ENCODE measurements at places on chromosomes 6 and 20.

- H3K27me3 ChIP-seq: no peaks in the 10 kb centered on the region
- peak within 1 kb of the TSS; percentile 73 for H3K4me3 ChIP-seq
These were observed at the start of gene ULBP3 for GRCh38 chr6:150068720-150069648. Gene ULBP3 (minus strand): TSS chr6:150069121. CDS start chr6:150069066, 55 bp downstream.

- no peak overlapping the region for H3K27ac ChIP-seq
- H3K27me3 ChIP-seq: no peaks in the 10 kb centered on the region
- no peak overlapping the region for H3K4me3 ChIP-seq
- no peak for DNase-seq
- peaks cover 4% of the 10 kb centered on the region for H3K4me1 ChIP-seq
These were observed 10.4 kb downstream of the SRXN1 start for GRCh38 chr20:642398-643174.

- DNase-seq: no peak
- H3K27me3 ChIP-seq: no peaks in the 10 kb centered on the region
- no peak overlapping the region for H3K27ac ChIP-seq
- H3K36me3 ChIP-seq: no peaks in the 10 kb centered on the region
- no peaks in the 10 kb centered on the region for H3K4me1 ChIP-seq
- no peak overlapping the region for H3K4me3 ChIP-seq
These were observed 13.8 kb downstream of the PHACTR3 start for GRCh38 chr20:59618131-59618530.

DNA sequence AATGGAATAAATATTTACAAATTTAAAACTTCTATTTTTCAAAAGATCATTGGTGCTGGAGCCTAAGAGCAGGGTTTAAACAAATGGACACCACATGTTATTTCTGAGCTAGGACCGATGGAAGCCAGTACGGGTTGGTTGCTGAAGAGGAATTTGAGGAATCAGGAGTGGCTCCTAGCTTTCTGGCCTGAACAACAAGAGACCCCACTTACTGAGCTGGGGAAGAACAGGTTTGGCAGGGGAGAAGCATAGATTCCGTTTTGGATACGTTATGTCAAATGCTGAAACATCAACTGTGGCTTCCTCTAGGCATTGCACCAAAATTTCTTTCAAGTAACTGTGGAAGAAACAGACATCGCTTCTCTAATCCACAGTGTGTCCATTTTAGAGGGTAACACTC is 6.7 kb downstream of the WDR27 start:
- H3K27me3 ChIP-seq: no peaks in the 10 kb centered on the region
- no peaks in the 10 kb centered on the region for H3K36me3 ChIP-seq
- no peaks in the 10 kb centered on the region for H3K4me1 ChIP-seq
- no peak overlapping the region for H3K27ac ChIP-seq
- no peak overlapping the region for H3K4me3 ChIP-seq
- no peak for DNase-seq

GRCh38 chr6:169289257-169289618 is 35.6 kb upstream of the THBS2 start:
- H3K36me3 ChIP-seq: no peaks in the 10 kb centered on the region
- no peak overlapping the region for H3K4me3 ChIP-seq
- peaks cover 3% of the 10 kb centered on the region for H3K4me1 ChIP-seq
- no peak for DNase-seq
- no peaks in the 10 kb centered on the region for H3K27me3 ChIP-seq

DNA sequence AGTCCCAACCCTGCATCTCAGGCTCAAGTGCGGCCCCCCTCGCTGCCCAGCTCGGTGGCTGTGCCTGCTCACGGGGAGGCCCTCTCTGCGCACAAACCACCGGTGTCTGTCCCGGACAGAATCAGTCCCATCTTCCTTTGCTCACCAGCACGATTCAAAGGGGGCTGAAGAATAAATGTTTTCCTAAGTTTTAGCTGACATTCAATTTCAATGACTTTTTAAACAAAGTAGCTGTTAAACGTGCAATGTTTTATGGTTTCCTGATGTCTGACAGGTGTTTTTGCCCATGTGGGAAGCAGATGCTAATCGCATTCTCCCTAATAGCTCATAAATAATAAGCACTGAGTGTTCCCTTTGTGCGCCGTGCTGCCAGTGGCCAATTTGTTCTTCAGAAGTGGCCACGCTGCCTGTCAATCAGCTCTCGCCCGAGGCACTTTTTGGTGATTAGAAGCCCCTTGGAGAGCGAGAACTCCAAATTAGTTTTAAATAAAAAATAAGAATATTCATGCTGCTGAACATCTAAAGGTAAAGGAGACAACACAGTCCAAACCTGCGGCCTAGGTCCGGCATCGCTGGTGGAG is 26.3 kb downstream of the BHLHE23 start:
- no peaks in the 10 kb centered on the region for H3K27me3 ChIP-seq
- peaks cover 16% of the 10 kb centered on the region for H3K4me1 ChIP-seq
- no peak for DNase-seq
- no peaks in the 10 kb centered on the region for H3K36me3 ChIP-seq

- peaks cover 30% of the 10 kb centered on the region for H3K36me3 ChIP-seq
- H3K27ac ChIP-seq: peak overlapping the region; percentile 84
- no peaks in the 10 kb centered on the region for H3K27me3 ChIP-seq
These were observed 916 bp downstream of the TRIM27 start for GRCh38 chr6:28922821-28923317.

GRCh38 chr6:132011582-132011981 is 60.4 kb upstream of the CCN2 start:
- no peak for DNase-seq
- H3K27ac ChIP-seq: no peak overlapping the region
- no peaks in the 10 kb centered on the region for H3K36me3 ChIP-seq
- H3K27me3 ChIP-seq: peaks cover 1% of the 10 kb centered on the region
- no peak overlapping the region for H3K4me3 ChIP-seq

GRCh38 chr20:29443819-29444218 is 1813.6 kb upstream of the DEFB115 start:
- no peak overlapping the region for H3K27ac ChIP-seq
- no peaks in the 10 kb centered on the region for H3K27me3 ChIP-seq
- no peak overlapping the region for H3K4me3 ChIP-seq
- no peaks in the 10 kb centered on the region for H3K36me3 ChIP-seq
- H3K4me1 ChIP-seq: no peaks in the 10 kb centered on the region
- DNase-seq: no peak

DNA sequence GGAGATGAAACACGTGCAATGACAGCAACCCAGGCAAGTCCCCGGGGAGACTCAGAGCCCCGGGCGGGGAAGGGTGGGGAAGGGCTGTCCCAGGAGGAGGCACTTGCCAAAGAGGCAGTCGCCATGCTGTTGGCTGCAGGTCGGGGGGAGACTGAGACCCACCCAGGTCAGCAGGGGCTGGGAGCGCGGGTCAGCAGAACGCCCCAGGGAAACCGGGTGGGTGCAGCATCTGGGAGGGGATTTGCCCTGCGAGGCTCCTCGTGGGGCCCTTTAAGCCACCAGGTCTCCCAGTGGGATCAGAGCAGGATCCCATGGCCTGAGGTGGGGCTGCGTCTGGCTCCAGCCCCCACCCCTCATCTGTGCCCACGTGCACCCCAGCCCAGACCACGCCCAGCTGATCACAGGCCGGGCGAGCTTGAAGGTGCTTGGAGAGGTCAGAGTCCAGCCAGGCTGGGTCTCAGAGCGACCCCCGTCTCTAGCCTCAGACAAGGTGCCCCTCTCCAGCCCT is 65.5 kb downstream of the YTHDF1 start:
- no peak overlapping the region for H3K4me3 ChIP-seq
- H3K27me3 ChIP-seq: no peaks in the 10 kb centered on the region
- no peaks in the 10 kb centered on the region for H3K36me3 ChIP-seq

- no peak overlapping the region for H3K4me3 ChIP-seq
- H3K36me3 ChIP-seq: no peaks in the 10 kb centered on the region
- no peak overlapping the region for H3K27ac ChIP-seq
- H3K4me1 ChIP-seq: peaks cover 33% of the 10 kb centered on the region
- DNase-seq: no peak
- H3K27me3 ChIP-seq: no peaks in the 10 kb centered on the region
These were observed 99.7 kb downstream of the EYA2 start for GRCh38 chr20:46994341-46994740.

- H3K36me3 ChIP-seq: no peaks in the 10 kb centered on the region
- H3K27me3 ChIP-seq: no peaks in the 10 kb centered on the region
- no peaks in the 10 kb centered on the region for H3K4me1 ChIP-seq
These were observed 204.5 kb downstream of the PREX1 start for GRCh38 chr20:48623176-48623905.

GRCh38 chr6:45477790-45478189 is 100.1 kb upstream of the SUPT3H start:
- H3K27ac ChIP-seq: no peak overlapping the region
- H3K27me3 ChIP-seq: no peaks in the 10 kb centered on the region
- no peak for DNase-seq
- no peaks in the 10 kb centered on the region for H3K4me1 ChIP-seq

GRCh38 chr6:29603456-29603855 is 18.5 kb downstream of the OR2H2 start:
- peaks cover 93% of the 10 kb centered on the region for H3K36me3 ChIP-seq
- no peaks in the 10 kb centered on the region for H3K27me3 ChIP-seq
- DNase-seq: no peak
- H3K27ac ChIP-seq: no peak overlapping the region

- no peak overlapping the region for H3K4me3 ChIP-seq
- no peaks in the 10 kb centered on the region for H3K36me3 ChIP-seq
- DNase-seq: no peak
- no peaks in the 10 kb centered on the region for H3K4me1 ChIP-seq
- no peak overlapping the region for H3K27ac ChIP-seq
These were observed 13.7 kb upstream of the CDC5L start for GRCh38 chr6:44373787-44374186.

DNA sequence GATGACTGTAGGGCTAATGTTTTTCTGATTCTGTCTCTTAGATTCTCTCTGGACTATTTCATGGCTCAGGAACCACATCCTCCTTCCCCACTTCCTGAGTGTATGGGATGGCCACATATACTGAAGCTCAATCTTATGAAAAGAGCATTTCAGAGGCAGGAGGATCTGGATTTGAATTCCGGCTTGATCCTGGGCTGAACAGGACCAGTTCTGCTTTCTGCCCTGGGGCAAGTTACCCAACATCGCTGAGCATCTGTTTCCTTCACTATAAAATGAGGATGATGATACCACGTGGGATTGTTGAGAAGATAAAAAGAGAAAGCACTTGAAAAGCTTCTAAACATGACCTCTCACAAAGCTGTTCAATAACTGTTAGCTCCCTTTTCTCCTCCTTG is 168.4 kb upstream of the TNFAIP3 start:
- no peaks in the 10 kb centered on the region for H3K4me1 ChIP-seq
- DNase-seq: no peak
- no peak overlapping the region for H3K4me3 ChIP-seq

DNA sequence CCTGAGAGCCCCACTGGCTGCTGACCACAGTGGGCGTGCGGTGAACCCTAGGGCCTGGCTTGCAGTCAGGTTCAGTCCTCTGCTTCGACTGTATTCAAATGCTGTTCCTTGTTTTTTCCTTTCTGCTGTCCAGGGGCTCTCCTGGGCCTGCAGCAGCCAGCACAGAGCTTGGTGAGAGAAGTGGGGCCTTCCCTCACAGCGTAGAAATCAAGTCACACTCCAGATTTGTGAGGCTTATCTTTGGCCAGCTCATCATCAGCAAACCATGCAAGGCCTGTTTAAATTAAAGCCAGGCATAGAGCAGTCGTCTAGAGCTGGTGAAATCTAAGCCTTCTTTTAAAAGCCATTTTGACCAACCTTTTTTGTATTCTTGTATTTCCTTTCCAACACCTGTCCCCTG is 8.4 kb downstream of the FAM120B start:
- no peak overlapping the region for H3K4me3 ChIP-seq
- no peaks in the 10 kb centered on the region for H3K27me3 ChIP-seq
- no peaks in the 10 kb centered on the region for H3K36me3 ChIP-seq

DNA sequence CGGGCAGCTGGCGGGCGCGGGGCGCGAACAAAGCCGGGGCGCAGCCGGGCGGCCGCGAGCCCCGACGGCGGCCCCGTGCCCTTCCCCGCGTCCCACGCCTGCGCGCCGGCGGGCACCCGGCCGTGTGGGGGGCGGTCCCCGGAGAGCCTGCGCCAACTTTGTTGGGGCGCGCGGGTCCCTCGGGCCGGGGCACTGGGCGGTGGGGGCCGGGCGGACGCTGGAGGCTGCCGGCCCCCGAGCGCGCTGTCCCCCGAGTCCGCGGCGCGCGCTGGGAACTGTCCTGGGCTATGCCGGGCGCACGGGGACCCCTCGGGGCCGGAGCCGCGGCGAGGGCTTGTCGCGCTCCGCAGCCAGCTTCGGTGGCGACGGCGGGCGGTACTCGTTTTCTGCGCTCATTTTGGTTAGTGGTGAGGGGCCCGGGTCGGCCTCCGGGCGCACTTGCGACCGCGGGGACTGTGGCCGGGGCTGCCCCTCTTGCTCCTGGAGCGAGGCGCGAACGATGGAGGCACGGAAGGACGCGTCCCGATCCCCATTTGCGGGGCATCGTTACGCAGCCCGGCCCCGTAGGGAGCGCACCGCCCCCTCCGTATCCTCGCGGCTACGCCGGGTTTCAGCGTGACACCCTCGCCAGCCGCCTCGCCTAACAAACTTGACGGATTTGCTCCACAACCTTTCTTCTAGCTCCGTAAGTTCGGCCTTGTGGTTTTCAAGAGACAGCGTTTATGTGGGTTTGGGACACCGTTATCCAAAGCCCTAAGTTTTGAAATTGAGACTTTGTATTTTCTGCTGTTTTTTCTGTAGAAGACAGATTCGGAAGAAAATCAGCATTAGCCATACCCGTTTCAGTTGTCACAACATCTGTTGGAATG is 622 bp downstream of the SS18L1 start:
- peaks cover 23% of the 10 kb centered on the region for H3K36me3 ChIP-seq
- H3K27ac ChIP-seq: no peak overlapping the region
- DNase-seq: no peak
- H3K4me1 ChIP-seq: peaks cover 13% of the 10 kb centered on the region
- peak overlapping the region; percentile 67 for H3K4me3 ChIP-seq
- H3K27me3 ChIP-seq: no peaks in the 10 kb centered on the region

DNA sequence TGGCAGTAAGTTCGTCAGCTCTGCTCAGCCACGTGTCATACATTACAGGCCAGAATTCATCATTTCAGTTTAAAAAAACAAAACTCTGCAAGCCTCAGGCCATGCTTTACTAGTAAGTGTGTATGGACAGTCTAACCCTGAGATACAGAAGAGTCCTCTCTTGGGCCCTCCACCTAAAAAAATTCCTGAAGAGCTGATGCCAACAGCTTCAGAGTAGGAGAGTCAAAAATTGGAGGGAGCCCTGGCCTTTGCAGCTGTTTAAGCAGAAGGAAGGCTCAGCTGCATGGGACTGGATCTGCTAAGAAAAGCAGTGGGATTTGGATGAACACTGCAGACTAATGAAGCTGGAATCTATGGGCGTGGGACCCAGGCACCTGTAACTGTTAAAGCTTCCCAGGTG is 47.2 kb upstream of the FAM8A1 start:
- no peak overlapping the region for H3K4me3 ChIP-seq
- DNase-seq: no peak
- H3K27ac ChIP-seq: no peak overlapping the region
- no peaks in the 10 kb centered on the region for H3K27me3 ChIP-seq
- H3K36me3 ChIP-seq: no peaks in the 10 kb centered on the region
- H3K4me1 ChIP-seq: no peaks in the 10 kb centered on the region

GRCh38 chr6:107822176-107823046 is 1.7 kb downstream of the SCML4 start:
- no peaks in the 10 kb centered on the region for H3K27me3 ChIP-seq
- no peaks in the 10 kb centered on the region for H3K4me1 ChIP-seq
- no peaks in the 10 kb centered on the region for H3K36me3 ChIP-seq

DNA sequence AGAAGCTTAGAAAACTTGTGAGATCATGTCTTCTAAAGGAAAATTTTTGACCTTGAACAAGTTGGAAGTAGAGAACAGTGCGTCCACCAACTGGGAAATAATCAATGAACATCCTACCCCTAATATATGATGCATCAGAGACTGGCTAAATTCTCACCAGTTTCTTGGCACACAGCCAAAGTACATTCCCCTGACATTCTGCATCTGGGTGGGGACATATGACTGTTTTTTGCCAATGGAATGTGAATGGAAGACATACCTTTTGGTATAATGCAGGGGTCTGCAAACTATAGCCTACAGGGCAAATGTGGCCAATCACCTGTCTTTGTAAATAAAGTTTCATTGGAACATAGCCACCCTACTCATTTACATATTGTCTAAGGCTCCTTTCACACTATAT is 84.7 kb downstream of the HAO1 start:
- no peak for DNase-seq
- H3K27ac ChIP-seq: no peak overlapping the region
- no peak overlapping the region for H3K4me3 ChIP-seq
